ENCODE measurements at places on chromosomes 7 and 10. TPM values are rescaled to one million over a fixed set of nuclear protein-coding genes. Genes with fewer than 3 reads are reported as not detected.

Gene ZNF716
- total RNA-seq = not detected

DNA sequence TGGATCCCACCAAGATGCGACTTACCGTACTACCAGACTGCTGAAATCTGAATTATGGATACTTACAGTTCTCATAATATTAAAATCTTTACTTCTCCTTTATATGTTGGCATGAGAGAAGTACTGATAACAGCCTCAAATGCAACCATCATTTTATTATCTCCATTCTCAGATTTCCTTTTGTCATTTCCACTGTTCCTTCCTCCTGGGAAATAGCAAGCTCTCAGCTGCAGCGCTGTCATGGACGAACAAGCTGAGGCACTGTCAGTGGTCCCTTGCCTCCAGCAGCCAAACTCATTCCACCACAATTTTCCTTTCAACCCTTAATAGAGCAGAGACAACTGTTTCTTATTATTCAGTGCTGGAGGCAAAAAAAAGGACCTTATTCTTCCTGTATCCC lies 478.4 kb downstream of the ARL4A start:
- no peak overlapping the region for H3K4me3 ChIP-seq
- H3K4me1 ChIP-seq = no peaks in the 10 kb centered on the region
- no peak for DNase-seq
- no peaks in the 10 kb centered on the region for H3K36me3 ChIP-seq
- no peak overlapping the region for H3K27ac ChIP-seq

- no peak for DNase-seq
- H3K4me1 ChIP-seq = no peaks in the 10 kb centered on the region
- H3K4me3 ChIP-seq = no peak overlapping the region
- no peak overlapping the region for H3K27ac ChIP-seq
- no peaks in the 10 kb centered on the region for H3K36me3 ChIP-seq
These were observed 25.8 kb downstream of the MET start for GRCh38 chr7:116697761-116698160.

DNA sequence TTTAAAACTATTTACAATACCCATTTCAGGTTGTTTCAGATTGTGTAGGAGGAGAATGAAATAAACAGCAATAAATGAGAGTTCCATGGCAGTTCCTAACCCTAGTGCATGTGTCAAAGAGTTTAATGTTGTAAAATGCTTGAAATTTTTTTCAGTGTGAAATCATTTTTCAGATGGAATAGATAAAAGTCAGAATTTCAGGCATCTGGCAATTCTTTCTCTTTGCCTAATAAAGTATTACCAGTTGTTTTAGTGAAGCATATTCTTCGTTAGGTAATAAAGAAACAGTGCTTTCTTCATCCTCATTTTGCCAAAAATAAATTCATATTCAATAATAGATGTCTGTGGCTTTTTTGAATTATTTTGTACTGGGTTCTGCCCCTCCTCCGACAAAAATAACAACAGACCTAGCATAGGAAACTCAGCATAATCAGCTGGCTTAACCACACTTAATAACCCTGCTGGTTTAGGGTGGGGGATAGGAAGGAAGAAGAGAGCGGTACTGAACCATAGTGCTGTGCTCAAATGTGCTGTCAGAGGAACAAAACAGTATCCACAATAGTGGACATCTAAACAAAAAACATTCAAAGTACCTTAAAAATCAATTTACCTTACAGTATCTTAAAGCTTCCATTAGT lies 39.1 kb downstream of the MINDY3 start:
- no peak overlapping the region for H3K4me3 ChIP-seq
- DNase-seq = no peak
- H3K27ac ChIP-seq = no peak overlapping the region
- no peaks in the 10 kb centered on the region for H3K4me1 ChIP-seq
- H3K36me3 ChIP-seq = peaks cover 12% of the 10 kb centered on the region

- no peaks in the 10 kb centered on the region for H3K27me3 ChIP-seq
- H3K4me3 ChIP-seq = no peak overlapping the region
- no peak overlapping the region for H3K27ac ChIP-seq
- H3K36me3 ChIP-seq = no peaks in the 10 kb centered on the region
- no peaks in the 10 kb centered on the region for H3K4me1 ChIP-seq
These were observed 67.5 kb downstream of the DNAJB9 start for GRCh38 chr7:108637049-108637621.

DNA sequence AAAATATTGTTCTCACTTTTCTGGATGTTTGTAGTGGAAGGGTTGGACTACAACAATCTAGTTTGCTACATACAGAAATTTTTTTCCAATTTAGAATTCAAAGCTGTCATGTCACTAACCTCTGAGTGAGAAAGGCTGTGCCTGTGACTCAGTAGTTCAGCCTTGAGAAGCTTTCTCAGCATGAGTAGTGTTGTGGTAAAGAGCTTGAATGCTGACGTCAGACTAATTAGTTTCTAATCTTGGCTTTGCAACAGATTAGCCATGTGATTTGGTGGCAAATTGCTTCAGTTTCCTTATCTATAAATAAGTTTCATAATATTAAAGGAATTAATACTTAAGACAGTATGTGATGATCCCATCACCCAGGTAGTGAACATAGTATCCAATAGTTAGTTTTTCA lies 83.8 kb downstream of the ABCA13 start:
- no peaks in the 10 kb centered on the region for H3K27me3 ChIP-seq
- H3K36me3 ChIP-seq = no peaks in the 10 kb centered on the region
- DNase-seq = no peak
- no peaks in the 10 kb centered on the region for H3K4me1 ChIP-seq
- H3K4me3 ChIP-seq = no peak overlapping the region

DNA sequence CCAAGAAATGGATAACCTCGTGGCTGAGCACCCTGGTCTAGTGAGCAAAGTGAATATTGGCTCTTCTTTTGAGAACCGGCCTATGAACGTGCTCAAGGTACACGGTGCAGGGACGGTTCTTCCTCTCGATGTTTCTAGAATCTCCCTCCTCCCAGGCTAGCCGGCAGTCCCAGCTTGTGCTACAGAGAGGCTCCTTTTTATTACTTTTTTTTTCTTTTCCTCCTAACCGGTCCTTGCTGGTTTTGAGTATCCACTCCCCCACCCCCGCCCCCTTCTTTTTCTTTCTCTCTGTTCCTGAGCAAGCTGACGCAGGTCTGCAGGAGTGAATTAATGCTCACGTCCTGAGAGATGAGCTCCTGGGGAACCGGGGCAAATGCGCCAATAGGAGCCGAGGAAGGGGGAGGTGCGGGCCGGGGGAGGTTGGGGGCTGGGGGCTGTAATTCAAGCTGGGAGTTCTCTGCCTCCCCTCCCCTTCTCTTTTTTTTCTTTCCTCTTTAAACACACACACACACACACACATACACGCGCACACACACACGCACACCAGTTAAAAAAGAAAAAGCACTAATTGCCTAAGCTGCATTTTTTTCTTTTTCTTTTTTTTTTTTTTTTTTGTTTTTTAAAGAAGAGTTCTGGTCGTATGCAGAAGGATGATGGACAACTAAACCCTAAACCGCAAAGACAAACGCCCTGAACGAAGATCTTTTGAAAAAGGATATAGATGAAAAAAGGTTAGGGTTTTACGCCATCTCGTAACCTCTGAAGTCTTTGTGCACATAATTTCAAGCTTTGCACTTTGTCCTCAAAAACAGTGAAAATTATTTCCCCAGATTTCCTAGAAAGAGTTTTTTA lies 6.6 kb downstream of the CPA2 start:
- H3K4me3 ChIP-seq = no peak overlapping the region
- no peaks in the 10 kb centered on the region for H3K27me3 ChIP-seq
- no peaks in the 10 kb centered on the region for H3K36me3 ChIP-seq
- no peaks in the 10 kb centered on the region for H3K4me1 ChIP-seq
- no peak overlapping the region for H3K27ac ChIP-seq
- DNase-seq = no peak

DNA sequence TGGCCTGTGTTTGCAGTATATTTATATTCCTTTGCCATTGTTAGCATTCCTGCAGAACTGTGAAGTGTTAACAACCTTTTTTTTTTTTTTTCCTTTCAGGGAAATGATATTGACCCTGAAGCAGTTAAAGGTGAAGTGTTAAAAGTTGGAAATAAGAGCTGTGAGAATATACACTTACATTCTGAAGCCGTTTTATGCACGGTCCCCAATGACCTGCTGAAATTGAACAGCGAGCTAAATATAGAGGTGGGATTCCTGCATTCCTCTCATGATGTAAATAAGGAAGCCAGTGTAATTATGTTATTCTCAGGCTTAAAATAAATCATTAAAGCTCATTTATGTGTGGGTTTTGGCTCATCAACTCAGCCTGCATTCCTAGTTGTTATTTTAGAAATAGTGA lies 92.8 kb upstream of the CAPZA2 start:
- peaks cover 5% of the 10 kb centered on the region for H3K27me3 ChIP-seq
- no peak overlapping the region for H3K4me3 ChIP-seq
- no peak for DNase-seq
- H3K27ac ChIP-seq = no peak overlapping the region
- H3K4me1 ChIP-seq = no peaks in the 10 kb centered on the region
